ENCODE measurements at places on chromosomes 5 and 9.

- DNase-seq, result no peak
Observed at GRCh38 chr5:124986667-124987066, 240.2 kb upstream of the ZNF608 start.

GRCh38 chr5:102789469-102789868 lies 34.4 kb downstream of the PAM start:
- no peak for DNase-seq

DNA sequence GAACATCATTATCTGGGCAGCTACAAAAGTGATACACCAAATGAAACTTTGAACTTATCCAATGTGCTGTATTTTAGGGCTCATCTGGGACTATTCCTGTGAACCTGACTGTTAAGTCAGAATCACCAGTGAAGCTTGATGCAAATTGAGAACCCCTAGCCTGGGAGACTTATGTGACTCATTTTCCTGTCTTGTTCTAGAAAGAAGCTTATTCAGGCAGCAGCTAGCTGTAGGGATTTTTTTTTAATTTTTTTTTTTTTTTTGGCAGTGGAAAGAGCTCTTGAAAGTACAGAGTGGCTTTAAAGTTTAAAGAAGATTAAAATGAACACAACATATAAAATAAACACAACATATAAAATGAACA lies 81.1 kb upstream of the TNFAIP8 start:
- peak; percentile 34 for DNase-seq

GRCh38 chr9:105854026-105854782 lies 159.9 kb downstream of the TMEM38B start:
- no peak for DNase-seq

DNA sequence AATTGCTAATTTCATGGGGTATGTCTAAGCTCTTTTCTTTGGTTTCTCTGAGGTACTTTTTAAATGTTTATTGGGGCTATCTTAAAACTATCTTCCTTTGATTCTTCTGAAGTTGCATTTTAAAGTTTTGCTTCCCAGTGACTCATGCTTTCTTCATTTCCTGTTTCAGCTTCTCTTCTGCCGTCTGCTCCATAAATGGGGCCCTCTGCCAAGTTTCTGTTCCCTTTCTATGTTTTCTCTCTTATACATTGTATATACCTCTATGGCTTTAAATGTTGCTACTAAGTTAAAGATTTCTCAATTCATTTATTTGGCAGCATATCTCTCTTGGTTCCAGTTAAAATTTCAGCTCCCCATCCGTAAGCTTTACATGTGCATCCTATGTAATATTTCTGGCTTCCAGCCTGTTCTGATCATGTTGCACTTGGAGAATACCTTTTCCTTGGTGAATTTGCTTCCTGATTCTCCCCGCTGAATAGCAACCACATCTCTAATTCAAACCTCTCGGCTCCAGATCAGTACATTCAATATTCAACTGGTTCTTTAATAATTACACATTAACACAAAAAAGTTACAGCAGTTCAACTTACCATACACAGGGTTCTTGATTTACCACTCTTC lies 125.3 kb downstream of the ST8SIA4 start:
- peak; percentile 93 for DNase-seq

- peak; percentile 21 for DNase-seq
Observed at GRCh38 chr5:30040488-30041118, 1152.9 kb upstream of the CDH6 start.

DNA sequence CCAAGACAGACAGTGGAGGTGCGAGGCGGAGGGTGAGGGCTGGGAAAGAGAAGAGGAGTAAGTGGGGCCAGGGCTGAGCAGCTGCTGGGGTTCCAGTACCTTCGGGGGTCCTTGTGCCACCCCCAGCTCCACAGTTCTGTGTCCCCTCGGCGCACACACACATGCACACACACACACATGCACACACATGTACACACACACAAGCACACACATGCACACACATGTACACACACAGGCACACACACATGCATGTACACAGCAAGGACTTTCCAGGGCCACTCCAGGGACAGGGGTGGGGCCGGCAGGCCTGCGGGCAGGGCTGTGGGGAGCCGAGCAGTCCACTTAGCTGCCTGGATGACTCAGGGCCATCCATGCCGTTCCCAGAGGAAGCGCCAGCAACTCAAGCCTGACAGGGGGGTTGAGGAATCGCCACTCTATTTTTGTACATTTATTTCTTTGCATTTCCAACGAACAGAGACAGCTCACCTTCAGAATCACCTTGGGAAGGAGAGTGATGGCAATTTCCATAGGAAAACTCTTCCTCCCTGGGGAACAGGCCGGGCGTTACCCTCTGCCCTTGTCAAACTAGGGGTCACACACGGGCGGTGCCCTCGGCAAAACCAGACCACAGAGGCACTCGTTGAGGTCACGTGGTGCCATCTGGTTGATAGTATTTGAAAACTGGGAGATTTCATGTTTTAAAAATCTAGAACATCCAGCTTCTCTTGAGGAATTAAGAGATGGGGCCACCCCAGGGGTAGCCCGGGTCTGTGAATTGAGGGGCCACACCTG lies 135.7 kb downstream of the ADAMTS2 start:
- no peak for DNase-seq

- DNase-seq, result no peak
Observed at GRCh38 chr5:9423571-9423970, 122.3 kb downstream of the SEMA5A start.

- no peak for DNase-seq
Observed at GRCh38 chr5:135446206-135446605, 942 bp downstream of the DCANP1 start.

DNA sequence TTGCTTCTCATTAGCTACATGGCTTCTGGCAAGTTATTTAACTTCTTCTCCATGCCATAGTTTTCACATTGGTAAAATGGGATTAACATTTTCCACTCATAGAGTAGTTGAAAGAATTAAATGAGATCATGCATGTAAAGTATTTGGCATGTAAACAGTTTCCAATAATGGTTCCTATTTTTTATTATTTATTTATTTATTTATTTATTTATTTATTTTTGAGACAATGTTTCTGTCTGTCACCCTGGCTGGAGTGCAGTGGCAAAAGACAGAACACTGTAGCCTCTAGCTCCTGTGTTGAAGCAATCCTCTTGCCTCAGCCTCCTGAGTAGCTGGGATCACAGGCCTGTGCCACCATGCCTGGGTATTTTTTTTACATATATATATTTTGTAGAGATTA lies 117.7 kb downstream of the DOCK2 start:
- no peak for DNase-seq

GRCh38 chr5:16877267-16877935 lies 58.7 kb downstream of the MYO10 start:
- DNase-seq, result no peak

DNA sequence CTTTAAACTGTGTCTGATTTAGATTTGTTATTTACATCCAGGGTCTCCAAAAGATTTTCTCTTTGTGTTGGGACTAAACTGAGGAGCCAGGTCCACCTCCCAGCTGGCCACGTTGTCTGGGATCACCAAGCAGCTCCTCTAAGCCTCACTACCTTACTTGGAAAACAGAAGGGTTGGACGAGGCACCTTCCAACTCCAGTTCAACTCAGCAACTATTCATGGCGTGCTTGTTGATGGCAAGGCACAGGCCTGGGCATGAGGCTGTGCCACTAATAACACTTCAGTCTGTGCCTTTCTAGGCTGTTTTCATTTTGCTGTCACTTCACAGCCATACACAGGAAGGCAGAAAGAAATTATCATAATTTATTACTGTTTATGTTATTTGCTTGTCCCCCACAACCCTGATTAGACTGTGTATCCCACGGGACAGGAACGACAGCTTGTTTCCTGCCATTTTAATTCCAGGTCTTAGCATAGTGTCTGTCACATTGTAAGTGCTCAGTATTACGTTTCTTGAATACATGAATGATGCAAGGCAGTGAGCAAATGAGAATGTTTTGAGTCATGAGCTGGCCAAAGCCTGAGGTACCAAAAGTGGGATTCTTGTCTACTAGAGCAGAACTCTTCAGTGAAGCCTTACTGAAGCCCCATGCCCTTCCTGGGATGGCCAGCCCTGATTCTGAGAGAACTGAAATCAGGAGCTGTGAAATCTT lies 125.8 kb downstream of the GALNT10 start:
- no peak for DNase-seq

- peak; percentile 98 for DNase-seq
Observed at GRCh38 chr5:73498057-73498992, at the start of gene BTF3. Gene BTF3 (plus strand): TSS chr5:73498442. CDS start chr5:73498668, 226 bp downstream.

- no peak for DNase-seq
Observed at GRCh38 chr5:96522635-96523355, 89.7 kb upstream of the PCSK1 start.

DNA sequence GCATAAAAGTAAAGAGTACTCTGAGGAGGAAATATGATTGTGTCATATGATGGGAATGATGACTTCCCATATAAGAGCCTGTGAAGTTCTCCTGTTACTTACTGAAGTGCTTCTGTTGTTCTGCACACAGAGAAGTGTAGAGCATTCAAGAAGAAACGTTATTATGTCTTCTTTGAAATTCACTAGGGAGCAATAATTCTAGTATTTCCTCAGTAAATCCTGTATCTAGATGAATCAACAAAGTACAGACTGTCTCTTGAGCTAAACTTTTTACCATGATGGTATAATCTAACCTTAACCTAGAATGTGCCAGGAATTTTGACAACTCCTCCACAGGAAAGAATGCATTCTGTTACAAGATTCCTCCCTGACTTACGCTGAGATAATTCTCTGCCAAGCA lies 18.9 kb upstream of the GHR start:
- DNase-seq, result no peak

DNA sequence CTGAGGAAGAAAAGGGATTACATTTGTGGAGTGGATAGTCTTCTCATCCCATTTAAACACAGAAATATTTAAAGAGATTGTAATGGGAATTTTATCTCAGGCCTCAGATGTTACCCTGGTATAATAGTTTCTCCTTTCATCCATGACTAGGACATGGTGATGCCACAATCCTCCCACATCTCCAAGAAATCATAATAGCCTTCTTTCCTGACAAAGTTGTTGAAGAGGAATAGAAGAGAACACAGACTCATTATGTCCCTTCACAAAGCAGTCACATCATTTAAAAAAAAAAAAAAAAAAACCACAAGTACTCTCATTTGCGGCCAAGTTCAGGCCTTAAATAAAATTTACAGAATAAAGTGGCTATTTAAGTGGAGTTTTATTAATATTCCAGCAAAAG lies 359.6 kb downstream of the DEPDC1B start:
- DNase-seq, result no peak

DNA sequence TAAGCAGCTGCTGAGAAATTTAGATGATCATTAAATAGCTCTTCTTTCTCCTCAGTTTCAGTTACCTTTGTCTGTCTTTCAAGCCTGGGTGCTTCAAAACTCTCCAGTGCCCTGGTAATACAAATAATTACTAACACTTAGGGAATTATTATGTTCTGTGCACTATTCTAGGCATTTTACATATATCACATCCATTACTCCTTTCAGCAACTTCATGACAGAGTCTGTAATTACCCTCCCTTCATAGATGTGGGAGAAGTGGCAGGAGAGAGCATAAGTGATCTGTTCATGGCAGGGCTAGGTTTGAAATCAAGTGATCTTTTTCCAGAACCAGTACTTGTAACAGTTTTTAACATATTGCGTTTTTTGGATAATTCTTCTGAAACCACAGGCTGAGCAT lies 32.0 kb downstream of the MAN2A1 start:
- no peak for DNase-seq

Measured in suppressor macrophage (primary cell).